ENCODE measurements at places on chromosomes 2 and 18.

- DNase-seq: no peak
Observed at GRCh38 chr2:164917296-164917903, 37.9 kb downstream of the SLC38A11 start.

DNA sequence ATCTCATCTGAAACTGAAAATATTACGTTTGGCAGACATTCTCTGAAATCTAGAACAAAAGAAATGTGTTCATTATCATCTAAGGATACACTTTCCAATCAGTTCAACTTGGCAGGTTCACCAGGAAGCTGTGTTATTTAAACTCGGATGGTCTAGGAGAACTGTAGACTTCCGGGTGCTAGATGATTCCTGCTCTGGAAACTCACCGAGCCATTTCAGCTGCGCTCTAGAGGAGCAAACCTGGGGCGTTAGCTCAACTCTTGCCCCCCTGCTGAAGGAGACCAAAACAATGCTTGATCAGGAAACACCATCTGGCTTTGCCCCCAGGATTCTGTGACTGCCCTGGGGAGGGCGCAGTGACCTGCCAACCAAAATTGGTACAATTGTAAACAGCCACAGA, 22.9 kb downstream of the MLPH start:
- no peak for DNase-seq

- DNase-seq: no peak
Observed at GRCh38 chr18:79245517-79246001, 150.2 kb upstream of the NFATC1 start.

- DNase-seq: no peak
Observed at GRCh38 chr2:156565066-156565710, 129.0 kb downstream of the GPD2 start.

GRCh38 chr2:71043531-71044407, 24.7 kb upstream of the NAGK start:
- no peak for DNase-seq

GRCh38 chr2:226894752-226895151, 58.9 kb downstream of the RHBDD1 start:
- DNase-seq: no peak

DNA sequence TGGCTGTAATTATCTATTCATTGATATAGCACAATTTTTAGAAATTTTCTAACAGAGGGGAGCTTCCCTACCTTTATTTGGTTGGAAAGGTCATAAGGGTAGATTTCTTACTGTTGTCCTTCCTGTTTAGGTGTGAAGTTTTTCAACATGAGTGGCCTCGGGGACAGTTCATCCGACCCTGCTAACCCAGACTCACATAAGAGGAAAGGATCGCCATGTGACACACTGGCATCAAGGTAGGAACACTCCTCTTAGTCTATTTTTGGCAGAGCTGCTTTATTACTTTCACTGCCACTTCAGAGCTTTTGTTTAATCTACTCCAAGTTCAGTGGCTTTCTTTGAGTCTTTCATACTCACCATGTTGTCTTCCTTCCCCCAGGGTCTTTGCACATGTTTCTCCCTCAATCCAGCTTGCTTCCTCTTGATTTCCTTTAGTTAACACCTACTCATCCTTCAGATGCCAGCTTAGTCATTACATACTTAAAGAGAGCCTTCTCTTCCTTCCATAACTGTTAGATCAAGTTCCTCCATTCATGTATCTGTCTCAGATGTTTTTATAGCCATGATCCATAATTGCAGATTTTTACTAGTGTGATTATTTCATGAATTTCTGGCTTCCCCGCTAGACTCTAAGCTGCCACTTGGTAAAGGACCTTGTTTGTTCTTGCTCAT, 134.5 kb downstream of the PTRHD1 start:
- DNase-seq: no peak

All from stimulated activated CD8-positive, alpha-beta memory T cell treated with anti-CD3 and anti-CD28 coated beads, Interleukin-7, amount 100 ng/mL, for 4 hours (primary cell).